ENCODE measurements at places on chromosomes 13 and 19.

DNA sequence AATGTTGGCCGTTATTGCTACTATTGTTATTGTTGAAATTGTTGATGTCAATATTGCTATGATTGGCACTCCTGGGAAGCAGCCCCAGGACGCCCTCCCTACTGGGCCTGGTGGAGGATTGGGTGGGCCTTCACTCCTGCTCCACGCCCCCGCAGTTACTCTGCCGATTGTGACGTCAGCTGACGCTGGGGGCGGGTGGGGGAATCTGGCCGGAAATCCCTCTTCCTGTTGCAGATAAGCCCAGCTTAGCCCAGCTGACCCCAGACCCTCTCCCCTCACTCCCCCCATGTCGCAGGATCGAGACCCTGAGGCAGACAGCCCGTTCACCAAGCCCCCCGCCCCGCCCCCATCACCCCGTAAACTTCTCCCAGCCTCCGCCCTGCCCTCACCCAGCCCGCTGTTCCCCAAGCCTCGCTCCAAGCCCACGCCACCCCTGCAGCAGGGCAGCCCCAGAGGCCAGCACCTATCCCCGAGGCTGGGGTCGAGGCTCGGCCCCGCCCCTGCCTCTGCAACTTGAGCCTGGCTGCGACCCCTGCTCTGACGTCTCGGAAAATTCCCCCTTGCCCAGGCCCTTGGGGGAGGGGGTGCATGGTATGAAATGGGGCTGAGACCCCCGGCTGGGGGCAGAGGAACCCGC lies at the start of gene ETV2:
Gene ETV2, plus strand, starts transcription at position 231 of the 637 bp plus-strand sequence. CDS start 716 bp downstream, outside the sequence.
- DNase-seq = no peak

DNA sequence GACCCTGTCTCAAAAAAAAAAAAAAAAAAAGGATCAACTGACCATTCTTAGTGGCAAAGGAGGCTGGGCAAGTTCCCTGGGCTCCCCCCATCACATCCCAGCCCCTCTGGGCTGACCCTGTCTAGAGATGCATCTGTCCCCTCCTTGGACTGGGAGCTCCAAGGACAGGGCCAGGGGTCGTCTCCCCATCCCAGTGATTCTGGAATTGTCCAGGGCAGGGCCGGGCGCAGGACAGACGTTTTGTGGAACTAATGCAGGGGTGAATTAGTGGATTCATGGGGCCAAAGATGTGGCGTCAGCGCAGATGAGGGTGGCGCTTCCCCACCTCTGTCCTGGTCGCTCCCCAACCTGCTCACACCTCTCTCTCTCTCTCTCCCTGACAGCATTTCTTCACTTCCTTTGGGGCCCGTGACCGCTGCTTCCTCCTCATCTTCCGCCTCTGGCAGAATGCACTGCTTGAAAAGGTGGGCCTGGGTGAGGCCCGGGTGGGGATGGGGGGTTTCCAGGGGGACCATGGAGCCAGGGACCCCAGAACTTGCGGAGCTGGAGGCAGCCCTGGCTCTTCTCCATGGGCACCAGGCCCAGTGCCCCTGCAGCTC lies 11.1 kb downstream of the GRAMD1A start:
- DNase-seq = no peak

DNA sequence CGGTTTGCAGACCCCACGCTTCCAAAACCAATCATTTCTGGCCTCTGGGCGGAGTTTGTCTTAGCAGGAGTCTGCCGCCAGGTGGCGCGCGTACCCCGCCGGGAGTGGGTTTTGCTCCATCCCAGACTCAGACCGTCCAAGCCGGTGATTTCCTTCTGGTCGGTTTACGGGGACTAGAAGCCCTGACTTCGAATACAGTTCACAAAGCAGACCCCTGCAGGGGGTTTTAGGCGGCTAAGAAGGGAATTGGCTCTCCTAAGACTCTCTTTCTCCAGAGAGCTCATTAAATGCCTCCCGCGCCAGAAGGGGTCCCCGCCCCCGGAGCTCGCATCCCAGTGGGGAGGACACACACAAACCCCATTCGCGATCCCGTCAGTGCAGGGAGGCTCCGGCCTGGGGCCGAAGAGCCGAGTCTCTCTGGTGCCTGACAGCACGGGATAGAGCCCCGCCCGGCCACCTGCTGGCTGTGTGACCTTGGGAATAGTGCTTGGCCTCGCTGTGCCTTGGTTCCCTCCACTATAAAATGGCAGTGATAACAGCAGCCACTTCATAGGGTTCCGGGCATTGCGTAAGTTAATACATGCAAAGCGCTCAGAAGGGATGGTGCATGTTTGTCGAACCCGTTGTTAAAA lies 8.6 kb upstream of the NUP62 start:
- peak; percentile 72 for DNase-seq

DNA sequence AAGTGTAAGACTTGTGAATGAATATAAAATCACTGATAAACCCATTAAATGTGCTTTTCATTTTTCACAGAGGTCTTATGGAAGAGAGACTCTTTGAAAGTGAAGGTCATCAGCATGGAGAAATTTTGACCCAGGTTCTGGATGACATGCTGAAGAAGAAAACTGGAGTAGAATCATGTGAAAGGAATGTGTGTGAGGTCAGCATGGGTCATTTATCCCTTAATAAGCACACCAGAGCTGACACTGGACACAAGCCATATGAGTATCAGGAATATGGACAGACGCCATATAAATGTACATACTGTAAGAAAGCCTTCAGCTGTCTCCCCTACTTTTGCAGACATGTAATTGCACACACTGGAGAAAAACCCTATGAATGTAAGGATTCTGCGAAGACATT lies 29.0 kb downstream of the ZNF20 start:
- DNase-seq = no peak

DNA sequence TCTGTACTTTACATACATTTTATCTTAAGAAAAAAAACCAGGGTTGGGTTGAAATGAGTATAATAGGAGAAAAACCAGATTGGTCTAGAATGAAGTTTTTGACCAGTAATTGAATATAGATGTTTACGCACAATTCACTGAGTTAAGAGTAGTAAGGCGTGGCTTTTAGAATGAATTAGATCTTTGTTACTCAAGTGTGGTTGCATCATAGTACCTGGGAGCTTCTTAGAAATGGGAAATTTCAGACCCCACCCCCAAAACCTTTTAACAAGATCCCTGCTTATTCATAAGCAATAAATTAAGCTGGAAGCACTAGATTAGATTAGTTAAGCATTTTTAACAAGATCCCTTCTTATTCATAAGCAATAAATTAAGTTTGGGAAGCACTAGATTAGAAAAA lies 28.7 kb upstream of the LMO7 start:
- no peak for DNase-seq

- DNase-seq = no peak
Observed at GRCh38 chr19:58551123-58551497, 3.8 kb downstream of the CHMP2A start.

- no peak for DNase-seq
Observed at GRCh38 chr13:51865838-51866237, 4.1 kb downstream of the CCDC70 start.

GRCh38 chr13:50942630-50943311 lies 33.2 kb downstream of the RNASEH2B start:
- DNase-seq = no peak

DNA sequence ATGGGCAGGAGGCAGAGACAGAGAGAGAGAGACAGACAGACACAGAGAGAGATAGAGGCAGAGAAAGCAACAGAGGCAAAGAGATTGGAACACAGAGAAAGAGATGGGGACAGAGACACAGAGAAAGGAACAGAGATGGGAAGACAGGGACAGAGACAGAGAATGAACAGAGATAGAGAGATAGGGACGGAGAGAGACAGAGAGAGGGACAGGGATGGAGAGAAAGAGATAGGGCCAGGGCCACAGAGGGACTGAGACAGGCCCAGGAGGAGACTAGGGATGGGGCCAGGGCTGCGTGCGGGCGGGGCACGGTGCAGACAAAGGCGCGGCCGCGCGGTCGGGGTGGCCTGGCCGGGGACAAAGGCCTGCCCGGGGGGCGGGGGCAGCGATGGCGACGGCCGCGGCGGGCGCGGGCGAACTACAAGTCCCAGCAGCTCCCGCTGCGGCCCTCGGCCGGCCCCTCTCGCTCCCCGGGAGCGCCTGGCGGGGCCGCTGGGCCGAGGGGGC lies at the start of gene ZNF358:
Gene ZNF358, plus strand, starts transcription at position 459 of the 507 bp plus-strand sequence. CDS start 3,140 bp downstream, outside the sequence.
- DNase-seq = peak; percentile 23

GRCh38 chr19:32349724-32350470 lies 4.5 kb downstream of the ZNF507 start:
- no peak for DNase-seq

DNA sequence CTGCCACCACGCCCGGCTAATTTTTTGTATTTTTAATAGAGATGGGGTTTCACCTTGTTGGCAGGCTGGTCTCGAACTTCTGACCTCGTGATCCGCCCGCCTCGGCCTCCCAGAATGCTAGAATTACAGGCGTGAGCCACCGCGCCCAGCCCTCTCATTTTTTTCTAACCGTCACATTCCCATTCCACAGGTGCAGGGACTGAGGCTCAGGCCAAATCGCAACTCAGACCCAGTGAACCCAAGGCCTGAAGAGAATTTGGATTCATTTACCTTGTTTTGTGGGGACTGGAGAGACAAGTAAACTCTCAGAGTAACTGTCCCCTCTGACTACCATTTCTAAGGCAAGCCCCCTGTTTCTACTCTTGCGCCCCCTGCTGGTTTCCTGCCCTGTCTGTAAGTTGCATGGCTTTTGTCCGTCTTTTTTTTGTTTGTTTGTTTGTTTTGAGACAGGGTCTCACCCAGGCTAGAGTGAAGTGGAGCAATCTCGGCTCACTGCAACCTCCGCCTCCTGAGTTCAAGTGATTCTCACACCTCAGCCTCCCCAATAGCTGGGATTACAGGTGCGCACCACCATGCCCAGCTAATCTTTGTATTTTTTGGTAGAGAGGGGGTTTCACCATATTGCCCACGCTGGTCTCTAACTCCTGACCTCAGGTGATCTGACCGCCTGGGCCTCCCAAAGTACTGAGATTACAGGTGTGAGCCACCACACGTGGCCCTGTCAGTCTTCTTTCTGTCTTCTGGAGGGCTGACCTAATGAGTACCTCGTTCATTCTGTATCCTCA lies 2.3 kb upstream of the STRN4 start:
- peak; percentile 68 for DNase-seq

DNA sequence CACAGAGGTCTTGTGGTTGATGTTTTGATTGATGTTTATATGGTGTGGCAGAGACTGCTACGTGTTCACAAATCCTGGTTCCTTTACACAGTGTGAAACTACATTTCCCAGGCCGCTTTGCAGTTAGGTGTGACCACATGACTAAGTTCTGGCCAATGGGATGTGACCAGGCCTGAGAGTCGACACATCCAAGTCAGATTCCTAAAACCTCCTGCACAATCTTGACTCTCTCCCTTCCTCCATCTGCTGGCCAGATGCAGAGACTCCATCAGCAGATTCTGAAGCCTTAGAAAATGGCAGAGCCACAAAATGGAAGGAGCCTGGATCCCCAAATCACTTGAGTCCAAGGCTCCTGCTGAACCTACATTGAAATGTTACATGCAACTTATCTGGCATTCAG lies 12.6 kb downstream of the CD37 start:
- no peak for DNase-seq

DNA sequence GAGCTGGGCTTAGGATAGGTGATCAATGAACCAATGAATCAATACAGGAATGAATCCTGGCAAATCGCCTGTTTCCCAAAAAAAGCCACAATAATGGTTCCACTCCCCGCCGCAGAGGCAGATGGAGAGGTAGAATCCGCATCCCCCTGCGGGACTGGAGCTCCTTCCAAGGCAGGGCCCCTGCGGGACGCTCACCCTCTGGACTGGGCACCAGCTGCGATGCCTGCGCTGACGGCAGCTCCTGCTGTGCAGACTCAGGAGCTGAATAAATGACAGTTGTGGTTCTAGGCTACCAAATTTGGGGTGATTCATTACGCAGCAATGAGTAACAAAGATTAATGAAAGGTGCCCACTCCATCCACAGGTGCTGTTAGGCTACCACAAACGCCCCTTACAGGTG lies 8.8 kb upstream of the CDC34 start:
- DNase-seq = no peak

- DNase-seq = no peak
Observed at GRCh38 chr13:25286308-25286968, 850 bp downstream of the MTMR6 start.

DNA sequence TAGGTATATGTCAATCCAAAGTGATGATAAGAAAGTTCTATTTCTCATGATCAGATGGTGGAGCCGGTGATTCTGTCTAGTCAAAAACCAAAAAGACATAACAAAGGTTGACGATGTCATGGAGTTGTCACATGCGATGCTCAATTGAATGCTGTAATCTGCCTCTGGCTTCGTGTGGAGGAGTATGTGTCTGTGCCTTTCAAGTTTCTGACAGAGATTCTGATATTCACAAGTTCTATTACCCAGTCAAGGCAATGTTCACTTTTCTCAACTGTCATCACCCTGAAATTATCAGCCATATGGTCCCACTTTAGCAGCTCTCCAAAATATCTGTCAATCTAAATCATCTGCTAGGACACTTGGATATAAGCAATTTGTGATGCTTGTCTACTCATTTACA lies 367.6 kb upstream of the PRR20A start:
- no peak for DNase-seq

DNA sequence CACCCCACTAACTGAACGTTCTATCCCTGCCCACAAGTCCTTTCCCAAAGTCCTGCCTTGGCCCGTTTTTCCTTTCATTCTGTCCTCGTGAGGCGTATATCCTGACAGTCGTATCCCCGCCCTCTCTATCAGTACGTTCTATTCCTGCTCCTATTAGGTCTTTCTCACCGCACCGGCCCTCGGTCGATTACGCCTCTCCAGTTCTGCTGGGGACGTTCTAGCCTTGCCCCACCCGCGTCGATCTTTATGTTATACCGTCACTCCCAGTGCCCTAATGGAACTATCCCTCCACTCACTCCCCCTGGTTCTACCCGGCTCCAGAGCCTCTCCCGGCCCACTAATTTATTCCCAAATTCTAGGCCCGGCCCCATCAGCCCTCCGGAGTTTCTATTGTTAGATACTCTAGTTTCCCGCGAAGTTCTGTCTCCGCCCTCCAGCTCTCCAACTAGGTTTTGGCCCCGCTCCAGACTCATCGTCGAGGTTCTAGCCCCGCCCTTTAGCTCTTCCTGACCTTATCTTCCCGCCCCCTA lies 2.0 kb downstream of the PLAUR start:
- DNase-seq = no peak

- DNase-seq = no peak
Observed at GRCh38 chr19:38699027-38699346, 45.3 kb downstream of the CAPN12 start.

- DNase-seq = no peak
Observed at GRCh38 chr19:18961767-18962620, 21.0 kb upstream of the HOMER3 start.

- DNase-seq = no peak
Observed at GRCh38 chr19:35776102-35776788, 881 bp downstream of the ARHGAP33 start.

Data from activated T-helper 9 cell treated with anti-CD3 and anti-CD28 coated beads, Interleukin-2, amount 50 U/mL, for 16 hours (primary cell).